GM19239 (cell line): ENCODE measurements at places on chromosomes 11 and 22.

- no peak for DNase-seq
These were observed 19.7 kb downstream of the CTR9 start for GRCh38 chr11:10770626-10771254.

GRCh38 chr11:68212421-68213134 lies 518 bp downstream of the KMT5B start:
- DNase-seq = peak; percentile 83

DNA sequence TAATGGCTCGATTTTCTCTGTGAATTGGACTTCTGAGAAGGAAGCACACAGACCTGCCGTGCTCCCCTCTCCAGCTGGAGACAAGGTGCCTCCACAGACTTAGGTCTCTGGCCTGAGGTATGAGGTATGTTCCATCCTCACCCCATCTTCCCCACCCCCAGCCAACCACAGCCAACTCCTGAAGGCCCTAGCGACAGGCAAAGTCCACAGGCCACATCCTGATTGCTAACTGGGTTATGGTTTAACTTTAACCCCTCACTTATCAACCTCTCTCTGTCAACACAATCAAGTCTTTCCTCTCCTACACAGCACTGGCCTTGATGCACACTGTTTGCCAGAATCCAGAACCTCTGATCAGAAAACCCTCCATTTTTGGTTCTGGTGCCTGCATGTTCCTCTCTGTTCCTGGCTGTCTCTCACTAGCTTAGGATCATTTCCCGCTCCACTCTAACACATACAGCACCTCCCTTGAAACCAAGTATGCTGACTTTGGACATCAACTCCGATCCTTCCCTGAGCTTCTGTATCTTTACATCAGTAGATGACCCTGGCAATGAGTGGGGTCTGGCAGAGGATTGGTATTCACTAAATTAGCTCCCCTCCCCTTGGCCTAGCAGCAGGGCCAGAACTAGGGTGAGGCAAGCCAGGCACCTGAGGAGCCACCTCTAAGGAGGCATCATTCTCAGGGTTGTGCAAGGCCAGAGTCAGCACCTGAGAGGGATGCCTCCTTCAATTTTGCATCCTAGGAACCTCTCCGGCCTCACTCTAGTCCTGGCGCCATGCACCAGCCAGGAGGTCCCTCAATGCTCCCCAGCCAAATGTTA lies 22.0 kb downstream of the JAML start:
- no peak for DNase-seq

GRCh38 chr11:69443138-69443967 lies 38.1 kb upstream of the LINC01488 start:
- DNase-seq = peak; percentile 86

DNA sequence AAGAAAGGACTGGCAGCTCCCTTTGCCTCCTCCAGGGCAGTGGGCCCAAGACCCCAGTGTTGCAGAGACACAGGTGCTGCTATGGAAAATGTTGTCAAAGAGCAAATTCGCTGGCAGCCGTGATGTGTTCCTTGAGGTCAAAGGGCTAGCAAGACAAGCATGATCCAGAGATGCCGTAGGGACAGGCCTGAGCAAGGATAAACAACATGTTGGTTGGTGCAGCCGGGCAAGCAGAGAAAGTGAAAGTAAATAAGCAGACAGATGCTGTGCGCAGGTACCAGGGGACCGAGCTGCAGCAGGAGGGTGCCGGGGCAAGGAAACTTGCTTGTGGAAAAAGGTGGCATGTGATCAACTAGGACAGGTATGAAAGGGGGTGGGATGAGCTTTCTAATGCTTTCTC lies 125.5 kb upstream of the NECTIN1 start:
- DNase-seq = no peak

- DNase-seq = no peak
These were observed 713.9 kb downstream of the ETS1 start for GRCh38 chr11:127873478-127873877.

GRCh38 chr11:116542406-116542805 lies 230.4 kb downstream of the BUD13 start:
- DNase-seq = no peak

- DNase-seq = no peak
These were observed 77.1 kb upstream of the GNAZ start for GRCh38 chr22:22993184-22993583.

GRCh38 chr11:111966678-111967077 lies 29.5 kb downstream of the DIXDC1 start:
- DNase-seq = no peak
